ENCODE measurements at places on chromosomes 5 and 9.

DNA sequence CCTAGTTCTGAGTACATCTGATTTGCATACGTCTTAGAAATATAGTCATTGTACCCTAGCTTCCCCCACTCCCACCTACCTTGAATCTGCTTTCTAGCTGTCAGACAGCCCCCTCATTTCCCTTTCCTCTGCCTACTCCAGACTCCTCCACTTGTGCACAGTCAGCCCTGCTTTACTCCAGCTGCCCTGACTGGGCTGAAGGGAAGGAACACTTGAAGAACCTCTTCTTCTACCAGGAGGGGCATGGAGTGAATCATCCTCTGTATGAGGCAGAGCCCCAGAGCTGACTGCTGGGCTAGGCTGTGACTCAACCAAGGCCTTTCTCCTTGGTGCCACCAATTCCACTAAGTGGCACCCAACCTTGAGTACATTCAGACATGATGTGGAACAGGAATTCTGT, 18.1 kb upstream of the ZFR start:
- DNase-seq = peak; percentile 74

DNA sequence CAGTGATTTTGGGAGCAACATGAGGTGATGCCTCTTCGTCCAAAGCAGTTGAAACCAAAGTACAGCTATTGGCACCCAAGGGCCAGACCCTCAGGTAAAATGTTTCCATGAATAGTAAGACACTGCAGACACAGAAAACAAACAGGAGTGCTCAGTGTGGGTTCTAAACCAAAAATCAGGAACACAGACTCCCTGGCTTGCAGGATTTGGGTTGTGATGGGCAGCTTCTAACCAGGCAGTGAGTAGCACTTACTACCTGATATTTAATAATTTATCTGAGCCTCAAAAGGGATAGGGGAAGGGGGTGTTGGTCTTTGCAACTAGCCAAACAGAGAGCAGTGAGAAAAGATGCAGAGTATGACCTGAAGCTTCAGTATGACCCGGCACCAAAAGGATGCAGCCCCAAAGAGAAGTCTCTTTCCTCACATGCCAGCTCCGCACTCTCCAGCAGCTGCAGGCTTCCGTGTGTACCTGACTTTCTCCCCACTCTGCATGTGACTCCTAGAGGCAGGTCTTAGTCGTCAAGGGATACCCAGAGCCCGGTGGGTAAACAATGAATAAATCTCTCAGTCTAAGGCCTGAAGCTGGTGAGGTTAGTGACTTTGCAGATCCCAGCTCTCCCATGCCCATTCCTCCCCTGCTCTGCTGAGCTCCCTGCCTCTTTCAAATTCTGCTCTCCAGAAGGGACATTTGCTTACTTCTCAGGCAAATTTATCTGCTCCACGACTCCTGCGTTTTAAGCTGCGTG, 105.4 kb upstream of the SPOCK1 start:
- DNase-seq = no peak

- DNase-seq = no peak
Observed at GRCh38 chr5:65482736-65483545, 1.2 kb upstream of the ADAMTS6 start.

- DNase-seq = no peak
Observed at GRCh38 chr5:114324282-114324681, 37.6 kb upstream of the KCNN2 start.

DNA sequence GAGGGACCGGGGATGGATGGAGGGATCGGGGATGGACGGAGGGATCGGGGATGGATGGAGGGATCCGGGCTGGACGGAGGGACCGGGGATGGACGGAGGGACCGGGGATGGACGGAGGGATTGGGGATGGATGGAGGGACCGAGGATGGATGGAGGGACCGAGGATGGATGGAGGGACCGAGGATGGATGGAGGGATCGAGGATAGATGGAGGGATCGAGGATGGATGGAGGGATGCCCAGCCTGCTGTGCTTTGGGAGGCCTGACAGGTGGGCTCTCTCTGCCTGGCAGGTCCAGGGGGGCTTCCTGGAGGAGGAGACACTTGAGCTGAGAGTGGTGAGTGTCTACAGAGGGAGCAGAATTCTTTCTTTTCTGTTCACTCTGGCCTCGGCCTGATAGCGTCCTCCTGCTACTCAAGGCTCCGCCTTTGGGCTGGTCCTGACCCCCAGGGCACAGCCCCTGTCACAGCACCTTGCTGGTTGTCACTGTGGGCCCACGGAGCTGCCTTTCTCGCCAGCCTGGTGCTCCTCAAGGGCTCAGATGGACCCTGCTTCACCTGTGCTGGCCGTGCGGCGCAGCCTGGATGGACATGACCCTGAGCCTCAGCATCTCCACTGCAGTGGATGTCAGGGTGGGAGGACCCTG, 42.2 kb upstream of the RNF130 start:
- no peak for DNase-seq

- peak; percentile 26 for DNase-seq
Observed at GRCh38 chr5:149550268-149550583, 1.0 kb downstream of the CSNK1A1 start.

GRCh38 chr9:122095010-122095767, 2.1 kb upstream of the TTLL11 start:
- DNase-seq = peak; percentile 60

DNA sequence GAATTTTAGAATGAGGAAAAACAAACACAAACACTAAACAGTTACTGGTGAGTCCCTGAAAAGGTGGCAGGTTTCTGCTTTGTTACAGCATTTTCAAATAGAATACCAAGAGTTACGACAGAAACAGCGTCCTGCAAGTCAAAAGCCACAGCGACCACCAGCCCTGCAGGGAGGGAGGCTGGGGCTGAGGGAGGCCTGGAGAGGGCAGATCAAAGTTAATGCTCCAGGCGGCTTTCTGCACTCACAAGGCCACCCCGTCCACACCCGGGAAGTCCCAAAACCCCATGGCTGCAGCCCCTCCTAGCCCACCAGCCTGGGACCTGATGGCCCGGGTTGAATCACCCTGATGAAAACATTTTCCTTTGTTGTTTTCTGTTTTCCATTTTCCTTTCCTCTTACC, 29.3 kb downstream of the COL23A1 start:
- no peak for DNase-seq

GRCh38 chr9:8208465-8208864, 408.9 kb upstream of the DMAC1 start:
- DNase-seq = no peak

GRCh38 chr5:11075035-11075805, 314.2 kb upstream of the DAP start:
- DNase-seq = no peak

DNA sequence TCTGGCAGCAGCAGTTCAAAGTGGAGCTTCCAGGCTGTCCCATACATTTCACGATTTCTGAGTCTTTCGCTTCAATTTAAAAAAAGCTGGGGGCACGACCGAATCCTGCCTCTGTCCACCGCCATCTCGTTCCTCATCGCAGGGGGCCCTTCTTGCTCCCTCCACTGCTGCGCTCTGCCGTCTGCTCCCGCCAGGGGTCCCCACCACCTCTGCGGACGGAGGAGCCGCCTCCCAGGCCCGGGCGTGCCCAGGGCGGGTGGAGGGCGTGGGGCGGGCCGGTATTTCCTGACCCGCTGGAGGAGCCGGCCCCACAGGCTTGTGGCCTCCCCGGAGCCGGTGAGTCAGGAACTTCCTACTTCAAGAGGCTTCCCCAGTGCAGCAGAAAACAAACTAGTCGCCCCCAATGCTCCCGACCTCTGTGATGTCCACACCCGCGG, 50.4 kb downstream of the USP20 start:
- peak; percentile 93 for DNase-seq

- DNase-seq = no peak
Observed at GRCh38 chr9:81661339-81661738, 28.0 kb downstream of the TLE1 start.

- DNase-seq = no peak
Observed at GRCh38 chr5:107779437-107779836, 108.7 kb upstream of the EFNA5 start.

- no peak for DNase-seq
Observed at GRCh38 chr5:66596636-66597182, 516 bp downstream of the MAST4 start.

- DNase-seq = no peak
Observed at GRCh38 chr9:115976781-115977180, 176.8 kb upstream of the PAPPA start.

GRCh38 chr9:6944093-6944551, 186.3 kb downstream of the KDM4C start:
- DNase-seq = no peak

- no peak for DNase-seq
Observed at GRCh38 chr9:35029852-35030251, 40.3 kb downstream of the DNAJB5 start.

DNA sequence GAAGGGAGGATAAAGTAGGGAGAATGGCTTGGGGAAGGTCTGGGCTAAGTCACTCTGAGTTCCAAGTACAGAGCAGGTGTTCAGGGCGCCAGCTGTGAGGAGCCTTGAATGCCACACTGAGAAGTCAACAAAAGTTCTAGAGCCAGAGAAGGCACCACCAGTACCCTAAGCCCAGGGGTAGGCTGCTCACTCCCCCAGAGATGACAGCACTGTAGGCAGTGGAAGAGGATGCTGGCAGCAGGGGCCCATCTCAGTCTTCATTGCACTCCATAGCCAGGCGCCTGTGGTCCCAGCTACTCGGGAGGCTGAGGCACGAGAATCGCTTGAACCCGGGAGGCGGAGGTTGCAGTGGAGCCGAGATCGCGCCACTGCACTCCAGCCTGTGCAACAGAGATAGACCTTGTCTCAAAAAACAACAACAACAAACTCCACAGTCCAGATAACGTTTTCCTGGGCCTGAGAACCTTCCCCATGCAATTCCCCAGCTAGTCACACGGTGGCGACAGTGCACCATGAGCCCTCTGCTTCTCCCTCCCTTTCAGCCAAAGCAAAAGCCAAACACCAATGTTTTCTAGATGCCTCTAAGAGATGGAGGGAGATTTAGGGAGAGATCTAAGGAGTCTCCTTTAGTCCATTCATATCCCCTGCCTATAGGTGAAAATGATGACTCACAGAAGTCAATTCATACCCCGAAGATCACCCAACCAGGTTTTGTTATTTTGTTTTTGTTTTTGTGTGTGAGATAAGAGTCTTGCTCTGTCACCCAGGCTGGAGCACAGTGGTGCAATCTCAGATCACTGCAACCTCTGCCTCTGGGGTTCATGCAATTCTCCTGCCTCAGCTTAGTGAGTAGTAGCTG, 19.8 kb upstream of the NSD1 start:
- DNase-seq = peak; percentile 84

DNA sequence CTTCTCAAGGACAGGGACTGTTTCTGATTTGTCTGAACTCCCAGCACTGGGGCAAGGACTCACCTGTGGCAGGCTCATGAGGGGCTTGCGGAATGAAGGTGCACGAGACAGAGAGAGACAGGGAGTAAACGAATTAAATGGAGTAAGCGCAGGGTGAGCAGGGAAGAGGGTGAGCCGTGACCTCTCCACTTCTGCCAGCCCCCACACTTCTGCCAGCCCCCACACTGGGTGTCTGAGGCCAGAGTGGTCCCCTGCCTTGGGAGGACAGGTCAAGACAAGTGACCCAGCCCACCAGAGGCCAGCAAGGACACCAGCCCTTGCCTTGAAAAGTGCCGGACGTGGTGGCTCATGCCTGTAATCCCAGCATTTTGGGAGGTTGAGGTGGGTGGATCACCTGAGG, 37.2 kb downstream of the DAB2IP start:
- DNase-seq = no peak

DNA sequence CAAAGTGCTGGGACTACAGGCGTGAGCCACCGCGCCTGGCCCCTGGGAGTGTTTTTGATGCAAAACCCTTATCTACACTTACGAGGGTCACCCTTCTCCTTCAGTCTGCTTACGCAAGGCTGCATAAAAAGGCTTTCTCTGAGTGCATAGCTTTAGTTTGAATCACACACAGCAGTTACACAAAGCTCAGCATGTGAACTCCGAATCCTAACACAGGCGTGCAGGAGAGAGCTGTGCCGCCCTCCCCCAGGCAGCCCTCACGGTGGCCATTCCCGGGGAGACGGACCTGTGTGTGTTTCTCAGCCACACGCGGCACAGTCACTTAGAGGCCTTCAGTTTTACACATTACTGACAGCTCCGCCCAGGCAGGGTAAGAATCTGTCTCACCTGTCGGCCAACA, 26.7 kb downstream of the EXD3 start:
- DNase-seq = no peak

DNA sequence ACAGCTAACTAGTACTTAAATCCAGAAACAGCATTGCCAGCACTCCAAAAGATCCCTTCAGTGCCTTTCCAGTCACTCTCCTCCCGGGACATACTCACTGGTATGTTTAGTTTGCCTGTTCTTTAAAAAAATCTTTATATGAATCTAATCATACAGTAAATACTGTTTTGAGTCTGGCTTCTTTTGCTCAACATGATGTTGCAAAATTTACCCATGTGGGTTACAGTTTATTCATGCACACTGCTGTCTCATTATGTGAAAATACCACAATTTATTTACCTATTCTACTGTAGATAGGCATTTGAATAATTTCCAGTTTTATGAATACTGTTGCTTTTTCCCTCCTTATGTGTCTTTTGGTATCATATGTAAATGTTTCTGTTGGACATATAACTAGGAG, 13.5 kb downstream of the NDFIP1 start:
- no peak for DNase-seq

All from stimulated activated CD4-positive, alpha-beta T cell treated with anti-CD3 and anti-CD28 coated beads, Interleukin-4, amount 100 ng/mL, for 24 hours (primary cell).